Spinal cord (tissue), 10 donors: ENCODE measurements at places on chromosomes 6 and 20. TPM values are rescaled to one million over a fixed set of nuclear protein-coding genes. Genes with fewer than 3 reads are reported as not detected.

DNA sequence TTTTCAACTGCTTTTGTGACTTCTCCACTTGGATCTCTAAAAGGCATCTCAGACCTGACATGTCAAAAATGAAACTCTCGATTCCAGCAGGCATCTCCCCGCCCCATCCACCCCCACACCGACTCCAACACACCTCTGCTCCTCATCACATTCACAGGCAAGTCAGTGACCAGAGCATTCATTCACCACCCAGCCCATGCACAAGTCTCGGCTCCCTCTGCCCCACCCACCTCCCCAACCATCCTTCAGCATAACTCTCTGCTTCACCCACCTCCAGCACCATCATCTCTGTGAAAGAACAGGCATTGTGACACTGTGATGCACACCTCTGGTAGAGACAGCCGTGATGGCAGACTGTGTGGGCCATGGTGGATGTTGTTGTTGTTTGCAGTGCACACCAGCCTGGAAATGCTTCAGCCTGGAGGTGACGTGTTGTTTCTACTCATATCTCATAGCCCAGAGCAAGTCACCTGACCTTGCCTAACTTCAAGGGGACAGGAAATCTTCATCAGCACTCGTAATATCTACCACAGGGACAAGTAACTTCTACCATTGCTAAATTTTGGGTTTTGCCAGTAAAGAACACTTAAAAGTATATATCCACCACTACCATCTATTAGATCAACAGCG is 56.5 kb downstream of the ANKRD60 start:
- DNase-seq: no peak

DNA sequence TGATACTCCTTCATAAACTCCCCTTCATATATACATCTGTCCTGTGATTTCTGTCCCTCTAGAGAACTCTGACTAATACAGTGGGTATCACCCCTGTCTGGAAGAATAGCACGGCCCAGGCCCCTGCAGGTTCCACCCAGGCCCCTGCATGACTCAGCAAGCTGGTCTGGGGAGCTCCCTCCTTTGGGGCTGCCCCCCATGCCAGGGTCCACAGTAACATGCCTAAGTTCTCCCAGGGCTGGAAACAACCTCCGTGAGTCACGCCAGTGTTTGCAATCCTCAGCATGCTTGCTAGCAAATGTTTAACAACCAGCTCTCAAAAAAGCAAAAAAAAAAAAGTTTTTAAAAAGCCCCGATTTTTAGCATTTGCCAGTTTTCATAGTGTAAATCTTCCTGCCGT is 134.3 kb upstream of the CDH4 start:
- DNase-seq: no peak

- DNase-seq: no peak
Measured at GRCh38 chr20:53837126-53837826, 233.1 kb downstream of the BCAS1 start.

GRCh38 chr6:131862476-131862875 is 54.7 kb downstream of the ENPP1 start:
- DNase-seq: no peak

GRCh38 chr20:32261644-32262043 is 15.8 kb upstream of the KIF3B start:
- DNase-seq: no peak

DNA sequence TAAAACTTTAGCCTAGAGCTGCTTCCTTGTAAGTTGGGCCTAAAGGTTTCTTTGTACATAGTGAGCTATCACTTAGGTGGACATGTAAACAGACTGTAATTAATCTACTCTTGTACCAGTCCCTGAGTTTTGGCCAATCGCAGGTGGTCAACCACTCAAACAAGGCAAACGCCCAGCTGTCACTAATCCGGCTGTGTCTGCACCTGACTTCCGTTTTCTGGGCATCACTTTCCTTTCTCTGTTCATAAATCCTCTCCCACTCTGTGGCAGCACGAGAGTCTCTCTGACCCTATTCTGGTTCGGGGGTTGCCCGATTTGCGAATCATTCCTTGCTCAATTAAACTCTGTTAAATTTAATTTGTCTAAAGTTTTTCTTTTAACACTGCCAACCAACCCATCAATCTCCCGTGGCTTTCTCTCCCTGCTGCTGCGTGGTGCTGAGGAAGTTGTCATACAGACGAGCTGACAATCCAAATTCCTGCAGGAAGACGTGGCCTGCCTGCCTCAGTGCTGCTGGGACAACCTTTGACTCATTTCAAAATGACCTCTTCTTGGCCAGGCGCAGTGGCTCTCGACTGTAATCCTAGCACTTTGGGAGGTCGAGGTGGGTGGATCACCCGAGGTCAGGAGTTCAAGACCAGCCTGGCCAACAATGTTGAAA is 206.3 kb downstream of the QKI start:
- no peak for DNase-seq

GRCh38 chr6:127634178-127634577 is 57.2 kb downstream of the C6orf58 start:
- no peak for DNase-seq

DNA sequence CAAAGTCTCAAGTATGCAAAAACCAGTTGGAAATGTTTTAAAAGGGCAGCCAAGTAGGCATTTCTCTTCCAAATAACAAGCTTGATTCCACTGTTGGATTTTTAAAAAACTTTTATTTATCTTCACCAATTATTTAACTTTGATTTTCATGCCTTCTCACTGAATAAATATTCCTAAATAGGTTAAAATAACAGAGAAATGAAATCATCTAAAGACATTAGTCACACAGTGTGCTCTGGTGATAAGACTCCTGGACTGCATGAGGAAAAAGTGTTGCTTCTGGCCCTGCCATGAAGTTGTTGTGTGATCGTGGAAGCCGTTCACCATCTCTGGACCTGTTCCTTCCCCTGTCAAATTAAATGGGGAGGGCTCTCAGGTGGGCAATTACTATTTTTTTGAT is 33.8 kb upstream of the IGF2R start:
- no peak for DNase-seq

- no peak for DNase-seq
Measured at GRCh38 chr20:61019322-61019721, 232.7 kb upstream of the CDH4 start.

DNA sequence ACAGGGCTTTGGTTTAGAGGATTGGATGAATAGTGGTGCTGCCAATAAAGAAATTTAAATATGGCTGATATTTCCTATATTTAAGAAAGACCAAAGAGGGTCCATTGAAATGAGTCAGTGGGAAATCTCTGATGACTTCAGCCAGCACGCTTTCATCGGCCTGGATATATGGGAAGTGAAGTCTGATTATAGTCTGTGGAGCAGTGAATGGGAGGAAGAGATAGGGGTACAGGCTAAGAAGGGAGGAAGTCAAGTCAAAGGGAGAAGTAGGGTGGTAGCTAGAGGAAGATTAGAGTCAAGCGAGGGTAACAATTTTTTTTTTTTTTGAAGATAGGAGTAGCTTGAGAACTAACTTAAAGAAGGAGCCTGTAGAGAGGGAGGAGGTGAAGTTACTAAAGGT is 22.7 kb downstream of the SLC16A10 start:
- no peak for DNase-seq

GRCh38 chr20:50093240-50093639 is 19.7 kb downstream of the UBE2V1 start:
- DNase-seq: no peak

DNA sequence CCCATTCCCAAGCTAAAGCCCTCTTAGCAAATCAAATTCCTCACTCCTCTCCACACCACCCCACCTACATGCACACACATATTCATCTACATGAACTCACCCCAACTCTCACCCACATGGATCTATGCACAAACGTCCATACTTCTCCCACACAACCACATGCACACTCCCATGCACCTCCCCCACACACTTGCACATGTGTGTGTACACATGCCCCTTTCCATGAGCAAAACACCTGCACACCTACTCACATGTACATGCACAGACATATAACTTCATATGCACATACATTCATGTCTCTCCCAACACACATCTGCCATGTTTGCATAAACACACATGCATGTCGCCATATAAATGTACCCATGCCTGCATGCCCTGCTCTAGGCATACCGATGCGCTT is 22.8 kb upstream of the CST1 start:
- DNase-seq: no peak

GRCh38 chr6:161347988-161348627 is 74.2 kb upstream of the AGPAT4 start:
- DNase-seq: no peak

GRCh38 chr6:2353412-2354137 is 108.2 kb upstream of the GMDS start:
- peak; percentile 54 for DNase-seq

- DNase-seq: no peak
Measured at GRCh38 chr6:14108571-14109410, 8.8 kb upstream of the CD83 start.

DNA sequence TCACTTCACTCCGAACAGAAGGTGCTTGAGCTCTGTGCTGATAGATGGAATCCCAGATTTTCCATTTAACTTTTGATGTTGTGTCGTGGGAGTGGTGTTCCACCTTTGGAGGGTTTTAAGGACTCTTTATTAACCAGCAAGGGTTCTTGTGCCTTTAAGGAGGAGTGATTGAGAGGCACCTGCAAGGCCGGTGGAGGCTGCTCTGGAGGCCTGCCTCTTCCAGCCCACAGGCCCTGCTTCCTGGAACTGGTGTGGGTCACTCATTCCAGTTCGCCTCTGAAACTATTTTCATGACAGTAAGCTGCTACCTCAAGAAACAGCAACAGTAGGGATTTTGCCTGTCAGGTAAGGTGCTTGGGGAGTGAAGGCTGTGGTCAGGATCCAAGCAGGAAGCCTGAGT is 58.8 kb upstream of the APCDD1L start:
- DNase-seq: no peak

GRCh38 chr6:130885392-130886192 is 58.4 kb downstream of the SMLR1 start:
- DNase-seq: peak; percentile 87

DNA sequence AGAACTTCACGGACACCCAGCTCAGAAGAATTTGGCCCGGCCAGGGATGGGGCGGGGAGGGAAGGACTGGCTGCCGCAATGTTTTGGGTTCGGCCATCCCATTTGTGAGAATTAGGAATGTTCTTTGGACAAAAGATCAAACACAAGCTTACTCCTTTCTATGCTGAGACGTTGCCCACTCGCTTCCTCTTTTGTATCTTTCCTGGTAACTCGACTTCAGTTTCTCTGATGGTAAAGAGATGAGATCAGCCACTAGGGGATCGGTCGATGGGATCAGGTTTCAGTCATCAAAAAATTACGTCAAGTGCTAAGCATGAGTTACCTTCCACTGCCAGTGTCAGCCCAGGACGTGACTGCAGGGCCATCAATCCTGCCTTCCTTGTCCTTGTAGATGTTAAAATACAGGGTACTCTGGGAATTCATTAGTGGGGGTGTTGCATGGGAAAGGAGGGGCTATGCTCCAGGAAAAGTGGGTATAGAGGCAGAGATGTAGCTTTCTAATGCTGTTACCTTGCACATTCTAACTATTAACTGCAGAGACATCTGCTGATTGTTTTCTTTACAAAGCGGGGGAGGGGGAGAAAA is 190.2 kb downstream of the TSHZ2 start:
- no peak for DNase-seq

- no peak for DNase-seq
Measured at GRCh38 chr20:14604143-14604542, 266.7 kb upstream of the FLRT3 start.

GRCh38 chr20:50113420-50114224 is 672 bp upstream of the UBE2V1 start:
- DNase-seq: no peak

DNA sequence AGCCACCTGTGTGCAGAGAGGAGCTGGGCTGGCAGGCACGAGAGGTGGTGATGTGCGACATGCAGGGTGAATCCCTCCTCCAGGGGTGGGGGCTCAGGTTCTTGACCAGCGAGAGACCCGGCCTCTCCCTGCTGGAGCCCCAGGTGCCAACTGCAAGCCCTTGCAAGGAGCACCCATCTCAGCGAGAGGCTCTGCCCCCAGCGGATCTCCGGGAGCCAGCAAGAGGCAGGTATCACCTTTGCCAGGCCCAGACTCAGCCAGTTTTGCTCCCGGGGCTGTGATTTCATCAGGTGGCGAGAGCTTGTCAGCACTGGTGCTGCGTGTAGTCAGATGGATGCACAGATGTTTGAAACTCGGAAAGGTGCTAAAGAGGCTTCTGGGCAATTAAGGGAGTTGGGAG is 87.7 kb downstream of the TFAP2C start:
- no peak for DNase-seq

- DNase-seq: no peak
Measured at GRCh38 chr6:93915961-93916360, 496.6 kb upstream of the EPHA7 start.

GRCh38 chr6:130115036-130115435 is 96.7 kb downstream of the L3MBTL3 start:
- DNase-seq: no peak

DNA sequence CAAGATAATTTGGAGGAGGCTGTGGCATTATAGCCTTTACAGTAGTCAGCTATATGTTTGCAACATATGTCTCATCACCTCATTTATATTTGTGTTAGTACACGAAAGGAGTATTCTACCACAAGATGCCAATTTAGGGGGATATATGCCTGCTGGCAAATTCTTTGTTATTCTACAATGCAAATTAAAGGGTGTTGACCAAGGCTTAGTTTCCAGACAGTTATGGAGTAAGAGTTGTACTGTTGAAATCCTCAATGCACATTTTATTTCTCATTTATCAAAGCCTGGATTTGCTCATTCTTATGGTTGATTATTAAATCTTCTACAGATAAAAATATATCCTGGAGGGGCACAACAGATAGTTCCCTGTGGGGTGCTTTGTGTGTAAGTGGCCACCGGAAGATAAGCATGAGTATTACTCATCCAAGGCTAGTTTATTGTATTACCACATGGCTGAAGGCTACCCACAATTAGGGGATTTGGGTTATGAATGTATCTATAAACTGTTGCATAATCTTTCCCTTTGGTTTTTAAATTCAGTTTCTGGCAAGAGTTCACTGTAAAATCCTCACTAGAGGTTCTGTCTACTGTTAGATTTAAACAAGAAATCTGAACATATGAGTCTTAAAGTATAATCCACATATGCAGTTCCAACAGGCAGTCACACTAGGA is 9.0 kb downstream of the CST9 start:
- no peak for DNase-seq

GRCh38 chr20:43191946-43192863 is 2.5 kb upstream of the PTPRT start:
- DNase-seq: no peak

GRCh38 chr6:112330071-112330878 is 16.9 kb upstream of the RFPL4B start:
- peak; percentile 92 for DNase-seq

GRCh38 chr20:20992277-20992676 is 113.9 kb downstream of the LINC00237 start:
- no peak for DNase-seq

DNA sequence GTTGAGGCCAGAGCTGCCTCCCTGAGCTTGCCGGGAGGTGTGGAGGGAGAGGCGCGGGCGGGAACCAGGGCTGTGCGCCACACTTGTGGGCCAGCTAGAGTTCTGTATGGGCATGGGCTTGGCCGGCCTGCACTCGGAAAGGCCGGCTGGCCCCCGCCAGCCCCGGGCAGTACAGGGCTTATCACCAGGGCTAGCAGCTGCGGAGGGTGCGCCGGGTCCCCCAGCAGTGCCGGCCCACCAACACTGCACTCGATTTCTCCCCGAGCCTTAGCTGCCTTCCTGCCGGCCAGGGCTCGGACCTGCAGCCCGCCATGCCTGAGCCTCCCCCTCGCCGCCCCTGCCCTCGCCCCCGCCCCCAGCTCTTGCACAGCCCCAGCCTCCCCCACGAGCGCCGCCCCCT is 472.7 kb downstream of the TFAP2A start:
- DNase-seq: no peak

Gene BNIP5
- 0.06 TPM for total RNA-seq

Gene SLC22A7
- 0.28 TPM for total RNA-seq

Gene AKAP7
- 67.1 TPM for total RNA-seq

Gene BTBD3
- 152 TPM for total RNA-seq

Gene DCBLD1
- 9.3 TPM for total RNA-seq

Gene DSP
- total RNA-seq: 270 TPM

Gene AGPAT4
- total RNA-seq: 25.6 TPM

Gene CGA
- total RNA-seq: not detected

Gene MAP7
- total RNA-seq: 19.7 TPM
